CD4-positive, alpha-beta T cell treated with Interleukin-17A for 4 hours (primary cell): ENCODE measurements at places on chromosomes 3 and 15.

DNA sequence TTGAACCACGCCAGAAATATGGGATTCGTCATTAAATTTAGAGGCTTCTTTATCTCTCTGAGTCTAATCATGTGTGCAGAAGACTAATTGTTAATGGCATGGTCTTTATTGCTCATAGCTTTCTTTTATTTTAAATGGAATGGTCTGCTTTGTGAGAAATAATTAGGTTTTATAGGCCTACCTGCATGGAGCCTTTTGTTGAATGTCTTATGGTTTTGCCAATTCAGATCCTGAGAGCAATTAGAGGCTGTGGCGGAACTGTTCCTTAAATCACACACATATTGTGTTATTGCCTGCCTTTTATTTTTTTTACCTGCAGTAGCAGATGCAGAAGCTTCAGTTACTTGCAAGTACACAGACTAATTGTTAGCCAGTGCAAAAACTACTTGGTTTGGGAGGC is 306.2 kb downstream of the NLGN1 start:
- DNase-seq: no peak

DNA sequence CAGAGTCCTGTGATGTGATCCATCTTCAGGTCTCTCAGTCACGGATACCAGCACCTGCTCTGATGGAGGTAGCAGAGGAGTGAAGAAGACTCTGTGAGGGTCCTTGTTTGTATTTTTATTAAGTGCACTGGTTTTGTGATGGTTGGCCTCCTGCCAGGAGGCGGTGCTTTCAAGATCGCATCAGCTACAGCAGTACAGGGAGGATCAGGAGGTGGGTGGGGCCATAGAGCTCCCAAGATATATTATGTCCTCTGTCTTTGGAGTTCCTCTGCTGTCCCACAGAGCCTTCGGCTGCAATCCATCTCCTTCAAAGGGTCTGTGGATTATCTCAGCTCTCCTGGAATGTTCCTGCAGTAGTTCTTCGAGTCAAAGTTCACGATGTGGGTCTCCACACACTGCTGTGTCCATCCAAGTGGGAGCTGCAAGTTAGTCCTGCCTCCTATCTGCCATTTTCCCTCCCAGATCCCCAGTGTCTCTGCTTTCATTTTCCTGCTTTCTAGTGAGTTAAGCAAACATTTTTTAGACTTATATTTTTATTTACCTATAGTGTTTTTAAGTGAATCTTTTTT is 54.7 kb downstream of the TM2D3 start:
- DNase-seq: no peak

- DNase-seq: no peak
Measured at GRCh38 chr3:32419742-32420125, 28.1 kb downstream of the CMTM7 start.

- DNase-seq: no peak
Measured at GRCh38 chr3:67462187-67462586, 192.2 kb downstream of the SUCLG2 start.

- no peak for DNase-seq
Measured at GRCh38 chr3:94373456-94373855, 310.6 kb downstream of the NSUN3 start.

- DNase-seq: no peak
Measured at GRCh38 chr3:58072052-58072762, 64.0 kb downstream of the FLNB start.

DNA sequence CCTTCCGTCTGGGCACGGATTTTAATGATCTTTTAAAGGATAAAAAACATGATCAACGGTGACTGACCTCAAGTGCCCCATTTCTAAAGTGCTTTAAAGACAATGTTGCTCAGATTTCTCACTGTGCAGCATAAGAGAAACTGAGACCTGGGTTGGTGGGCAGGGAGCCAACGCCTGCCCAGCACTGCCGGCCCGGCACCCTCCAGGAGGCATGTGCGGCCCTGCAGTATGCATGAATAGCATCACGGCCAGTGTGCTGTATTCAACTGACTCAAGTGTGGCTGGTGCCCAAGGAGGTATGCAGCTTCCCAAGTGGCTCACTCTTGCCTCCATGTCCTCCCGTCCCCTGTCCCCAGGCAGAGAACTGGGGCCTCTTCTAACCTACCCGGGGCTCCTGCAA is 30.3 kb downstream of the SEC61A1 start:
- DNase-seq: no peak

DNA sequence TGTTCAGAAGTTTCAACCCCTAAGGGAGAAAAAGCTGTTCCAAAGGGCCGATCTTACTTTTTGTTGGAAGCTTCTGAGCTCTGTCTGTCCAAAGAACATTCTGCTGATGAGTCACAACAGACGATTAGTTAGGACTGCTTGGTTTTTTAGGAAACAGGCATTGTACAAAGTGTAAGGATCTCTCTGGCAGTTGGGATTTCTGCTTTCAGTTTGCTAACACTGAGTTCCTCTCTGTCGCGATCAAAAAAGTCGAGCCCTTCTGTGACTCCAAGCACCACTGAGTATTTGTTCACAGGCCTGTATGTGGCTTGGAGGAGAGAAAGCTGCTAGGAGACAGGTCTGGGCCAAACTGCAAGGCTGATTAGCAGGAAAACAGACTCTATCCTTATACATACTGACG is 91.8 kb upstream of the PFN2 start:
- DNase-seq: no peak

- no peak for DNase-seq
Measured at GRCh38 chr3:101310978-101311375, 9.4 kb downstream of the IMPG2 start.

DNA sequence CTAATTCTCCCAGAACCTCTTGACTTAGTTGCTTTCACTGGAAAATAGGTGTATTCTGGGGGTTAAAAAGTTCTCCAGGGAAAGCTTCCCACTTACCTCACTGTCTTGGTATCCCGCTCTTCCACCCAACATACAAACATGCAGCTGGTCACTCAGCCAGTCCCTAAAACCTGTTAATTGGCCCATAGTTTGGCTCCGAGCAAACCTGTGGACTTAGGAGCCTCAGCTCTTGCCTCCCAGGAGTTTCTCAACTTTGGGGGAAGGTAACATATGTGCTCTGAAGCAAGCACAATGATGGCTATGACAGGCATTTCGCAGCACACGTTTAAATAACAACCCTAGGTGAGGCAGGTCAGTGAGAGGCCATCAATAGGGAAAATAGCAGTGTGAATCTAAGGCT is 25.8 kb upstream of the LRRFIP2 start:
- no peak for DNase-seq

DNA sequence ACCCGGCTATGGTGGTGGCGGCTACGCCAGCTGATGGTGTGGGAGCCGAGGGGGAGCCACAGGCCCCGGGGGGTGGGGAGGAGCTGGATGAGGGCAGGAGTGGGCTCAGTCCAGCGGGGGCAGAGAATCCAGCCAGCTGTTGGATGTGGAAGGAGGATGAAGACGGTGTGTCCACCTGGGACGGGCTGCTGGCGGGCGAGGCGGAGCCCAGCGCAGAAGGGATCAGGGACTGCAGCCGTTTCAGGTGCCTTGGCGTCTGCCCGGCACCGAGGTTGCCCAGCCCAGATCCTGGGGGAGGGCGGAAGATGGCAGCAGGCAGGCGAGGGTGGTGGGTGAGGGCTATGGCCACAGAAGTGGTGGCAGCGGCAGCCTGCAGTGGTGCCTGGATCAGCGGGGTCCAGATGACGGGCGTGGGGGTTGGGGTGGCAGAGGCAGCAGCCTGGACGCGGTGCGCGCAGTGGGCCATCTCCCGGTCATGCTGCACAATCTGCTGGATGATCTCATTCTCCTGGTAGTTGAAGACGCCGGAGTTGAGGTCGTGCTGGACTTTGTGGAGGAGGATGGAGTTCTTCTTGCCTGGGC is 45.3 kb downstream of the HCN4 start:
- DNase-seq: no peak

DNA sequence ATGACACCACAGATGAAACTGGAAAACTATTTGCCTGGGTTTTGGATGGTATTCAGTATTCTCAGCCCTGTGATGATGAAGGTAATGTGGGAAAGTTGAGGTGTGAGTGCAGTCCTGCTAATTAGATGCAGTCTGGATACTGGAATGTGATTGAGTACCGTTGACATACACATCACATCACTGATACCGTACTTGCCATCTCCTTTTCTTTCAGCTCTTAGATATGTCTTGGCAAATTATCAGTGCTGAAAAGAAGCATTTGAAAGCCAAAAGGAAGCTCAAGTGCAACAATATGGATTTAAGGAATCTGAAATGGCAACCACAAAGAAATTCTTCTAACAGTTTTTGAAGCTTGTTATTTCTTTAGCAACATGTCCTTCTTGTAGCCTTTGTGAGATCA is 381.4 kb upstream of the TGFBR2 start:
- no peak for DNase-seq

DNA sequence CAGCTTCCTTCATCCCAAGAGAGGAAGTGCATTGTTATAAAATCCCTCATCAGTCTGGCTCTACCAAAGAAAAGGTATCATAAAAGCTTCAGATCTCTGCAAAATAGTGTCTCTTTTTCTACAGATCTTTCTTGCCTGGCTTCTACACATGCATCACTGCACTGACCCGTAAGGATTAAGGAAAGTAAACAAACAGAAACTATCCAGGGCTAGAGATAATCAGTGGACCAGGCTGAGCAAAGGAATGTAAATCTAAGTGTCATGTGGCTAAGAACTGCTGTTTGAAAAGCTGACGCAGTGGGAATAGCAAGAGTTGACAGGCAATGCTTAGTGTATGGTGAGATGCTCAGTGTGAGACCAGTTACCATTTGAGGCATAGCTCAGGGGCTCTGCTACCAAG is 339.7 kb downstream of the IL5RA start:
- no peak for DNase-seq

DNA sequence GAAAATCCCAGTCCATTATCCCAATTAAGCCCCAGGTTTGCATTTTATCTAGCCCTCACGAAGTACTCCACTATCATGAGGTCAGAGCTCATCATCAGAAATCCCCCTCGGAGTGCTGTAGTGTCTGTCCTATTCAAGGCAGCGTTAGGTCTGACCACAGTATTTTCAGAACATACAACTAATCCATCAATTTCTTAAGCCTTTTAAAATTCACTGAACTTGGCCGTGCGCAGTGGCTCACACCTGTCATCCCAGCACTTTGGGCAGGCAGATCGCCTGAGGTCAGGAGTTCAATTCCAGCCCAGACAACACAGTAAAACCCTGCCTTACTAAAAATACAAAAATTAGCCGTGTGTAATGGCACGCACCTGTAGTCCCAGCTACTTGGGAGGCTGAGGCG is 11.9 kb downstream of the VGLL4 start:
- DNase-seq: no peak

DNA sequence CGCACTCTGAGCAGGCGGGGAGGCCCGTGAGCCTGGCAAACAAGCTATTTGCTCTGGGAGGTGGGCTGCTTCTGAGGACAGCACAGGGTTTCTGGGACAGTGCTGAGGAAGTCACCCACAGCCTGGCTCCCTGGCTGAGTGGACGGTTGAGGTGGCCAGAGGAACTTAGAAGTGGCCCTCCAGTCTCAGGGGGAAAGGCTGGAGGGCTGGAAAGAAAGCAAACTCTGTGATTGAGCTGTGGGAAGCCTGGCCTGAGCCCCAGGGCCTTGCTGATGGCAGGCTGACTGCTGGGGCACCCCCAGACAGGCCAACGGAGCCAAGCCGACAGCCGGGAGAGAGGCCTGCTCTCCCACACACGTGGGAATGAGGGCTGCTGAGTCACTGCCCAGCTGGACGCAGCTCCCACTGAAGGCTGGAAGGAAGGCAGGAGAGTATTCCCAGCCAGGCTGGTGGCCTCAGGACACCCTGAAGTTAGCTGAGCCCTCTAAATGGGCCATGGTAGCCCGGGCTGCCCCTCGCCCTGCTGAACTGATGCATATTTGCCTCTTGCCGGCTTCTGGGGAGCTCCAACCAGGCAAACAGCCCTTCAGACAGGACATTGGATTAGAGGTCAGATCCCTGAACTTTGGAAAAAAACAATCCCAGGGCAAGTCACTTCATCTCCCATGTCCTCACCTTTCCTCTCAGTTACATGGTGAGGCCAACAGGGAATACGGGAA is 98.0 kb upstream of the TLE3 start:
- no peak for DNase-seq

GRCh38 chr3:72494626-72495025 is 353.6 kb downstream of the SHQ1 start:
- DNase-seq: no peak

GRCh38 chr3:82506204-82506603 is 744.8 kb upstream of the GBE1 start:
- DNase-seq: no peak

DNA sequence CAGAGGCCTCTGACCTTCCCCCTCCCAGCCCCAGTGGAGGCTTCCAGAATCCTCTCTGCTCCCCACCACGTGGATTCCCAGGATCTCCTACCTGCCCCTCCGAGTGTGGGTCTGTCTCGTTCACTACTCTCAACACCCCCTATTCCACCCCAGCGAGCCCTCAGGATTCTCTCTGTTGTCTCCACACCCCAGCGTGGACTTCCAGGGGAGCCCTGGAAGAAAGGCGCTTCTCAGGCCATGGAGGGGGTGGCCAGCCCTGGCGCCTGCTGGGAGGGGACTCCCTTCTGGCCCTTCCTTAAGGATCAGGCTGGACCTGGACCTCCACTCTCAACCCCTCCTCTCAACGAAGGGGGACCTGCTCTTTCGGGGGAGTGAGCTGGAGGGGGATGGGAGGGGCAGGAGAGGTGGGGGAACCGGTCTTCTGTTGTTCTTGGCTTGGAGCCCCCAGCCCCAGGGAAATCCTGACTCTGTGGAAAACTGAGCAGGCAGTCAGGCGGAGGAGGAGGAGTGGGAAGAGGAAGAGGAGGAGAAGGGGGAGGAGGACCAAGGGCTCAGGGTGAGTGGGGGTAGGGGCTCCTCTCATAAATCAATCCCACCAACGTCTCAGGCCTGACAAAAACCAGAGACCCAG is 32.9 kb downstream of the EPHB3 start:
- no peak for DNase-seq

- DNase-seq: no peak
Measured at GRCh38 chr15:59439576-59439975, 1.6 kb downstream of the FAM81A start.

DNA sequence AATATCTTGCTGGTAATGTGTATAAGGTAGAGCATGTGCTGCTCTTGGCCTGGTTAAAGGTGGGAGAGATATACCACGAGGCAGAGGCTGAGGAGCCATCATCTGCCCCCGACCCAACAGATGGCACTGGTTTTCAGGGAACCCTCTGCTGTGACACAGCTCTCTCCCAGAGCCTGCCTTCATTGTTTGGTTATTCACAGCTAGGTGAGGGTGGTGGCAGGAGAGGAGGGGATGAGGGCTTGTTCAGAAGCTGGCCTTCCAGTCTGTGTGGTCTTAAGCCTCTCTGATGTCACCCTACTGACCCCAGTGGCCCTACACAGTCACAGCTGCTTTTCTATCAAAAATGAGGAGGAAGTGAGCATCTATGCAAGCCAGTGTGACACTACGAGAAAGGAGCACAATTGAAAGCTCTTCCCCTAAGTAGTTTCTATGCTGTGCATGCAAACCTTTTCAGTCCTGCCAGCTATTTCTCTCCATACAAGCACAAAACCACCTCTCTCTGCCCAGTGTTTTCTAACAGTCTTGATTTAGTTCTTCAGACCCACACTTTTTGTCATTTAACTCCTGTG is 258.4 kb upstream of the AGTR1 start:
- DNase-seq: no peak

DNA sequence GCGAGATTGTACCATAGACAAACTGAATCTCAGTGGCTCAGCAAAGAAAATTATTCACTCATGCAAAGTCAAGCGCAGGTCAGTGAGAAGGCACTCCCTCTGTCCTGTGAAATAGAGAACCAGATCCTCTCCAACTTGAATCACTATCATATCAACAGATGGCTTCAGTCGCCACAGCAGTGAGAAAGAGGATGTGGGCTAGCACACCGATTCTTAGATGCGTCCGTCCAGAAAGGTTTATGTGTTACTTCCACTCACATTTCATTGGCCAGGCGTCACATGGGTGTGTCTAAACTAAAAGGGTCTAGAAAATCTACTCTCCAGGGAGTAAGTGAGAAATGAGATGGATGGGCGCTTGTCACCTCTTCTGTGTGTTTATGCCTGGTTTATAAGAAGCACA is 141.6 kb upstream of the KBTBD8 start:
- no peak for DNase-seq
